Activated naive CD8-positive, alpha-beta T cell treated with anti-CD3 and anti-CD28 coated beads, Interleukin-2, amount 10 ng/mL, durations not matched to agents 7 days and 5 days (primary cell): ENCODE measurements at places on chromosomes 13 and 19. TPM values are rescaled to one million over a fixed set of nuclear protein-coding genes. Genes with fewer than 3 reads are reported as not detected.
A peak's percentile ranks its signal among the peaks of the same experiment; 100 is the strongest.

TNFSF13B gene
- total RNA-seq: 11.8 TPM

RGL3 gene
- not detected for total RNA-seq

ZNF543 gene
- 11.8 TPM for total RNA-seq

PGLYRP1 gene
- not detected for total RNA-seq

- DNase-seq: no peak
- peak overlapping the region; percentile 97 for H3K27ac ChIP-seq
- H3K36me3 ChIP-seq: peaks cover 17% of the 10 kb centered on the region
- H3K4me3 ChIP-seq: peak overlapping the region; percentile 70
These were observed 84.5 kb downstream of the LRRC63 start for GRCh38 chr13:46296115-46296822.

DNA sequence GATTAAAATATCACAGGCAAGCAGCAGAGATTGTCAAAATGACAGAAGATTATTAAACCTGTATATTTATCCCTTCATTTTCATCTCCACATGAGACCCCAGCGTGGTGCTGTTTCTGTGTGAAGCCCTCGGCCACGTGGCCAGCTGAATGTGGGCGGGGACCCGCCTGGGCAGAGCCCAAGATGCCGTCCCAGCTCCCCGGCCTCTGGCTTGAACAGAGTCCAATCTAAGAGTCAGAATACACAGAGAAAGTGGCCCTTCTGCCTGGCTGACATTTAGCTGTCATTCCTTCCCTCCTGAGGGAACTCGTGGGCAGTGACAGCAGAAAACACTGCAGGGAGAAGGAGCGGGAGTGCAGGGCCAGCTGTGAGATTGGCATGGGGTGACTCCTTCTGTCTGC, 34.9 kb upstream of the UQCRFS1 start:
- H3K27me3 ChIP-seq: peaks cover 16% of the 10 kb centered on the region

DNA sequence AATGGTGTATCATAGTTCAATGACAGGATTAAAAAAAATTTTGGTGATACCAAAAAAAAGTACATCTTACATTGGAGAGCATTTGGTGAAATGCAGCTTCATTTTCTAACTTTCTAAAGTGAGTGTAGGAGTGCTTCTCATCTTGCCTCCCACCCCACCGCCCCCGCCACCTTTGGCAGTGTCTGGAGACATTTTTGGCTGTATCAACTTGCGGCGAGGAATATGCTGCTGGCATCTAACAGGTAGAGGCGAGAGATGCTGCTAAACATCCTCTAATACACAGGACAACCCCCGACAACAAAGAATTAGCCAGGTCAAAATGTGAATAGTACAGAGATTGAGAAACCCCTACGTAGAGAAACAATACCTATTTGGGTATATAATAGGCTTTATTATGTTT, 1.7 kb downstream of the DLEU7 start:
- no peak for DNase-seq
- H3K27ac ChIP-seq: no peak overlapping the region
- no peak overlapping the region for H3K4me3 ChIP-seq
- H3K36me3 ChIP-seq: no peaks in the 10 kb centered on the region

GRCh38 chr19:57708641-57709361, at the start of gene ZNF154:
TSS of gene ZNF154 (minus strand) at chr19:57709204. CDS start at chr19:57708971, 233 bp downstream.
- H3K27me3 ChIP-seq: no peaks in the 10 kb centered on the region
- H3K4me1 ChIP-seq: peaks cover 19% of the 10 kb centered on the region
- peaks cover 51% of the 10 kb centered on the region for H3K36me3 ChIP-seq
- H3K4me3 ChIP-seq: peak within 1 kb of the TSS; percentile 89
- peak; percentile 71 for DNase-seq

- DNase-seq: no peak
- no peak overlapping the region for H3K27ac ChIP-seq
- H3K4me1 ChIP-seq: peaks cover 6% of the 10 kb centered on the region
- no peak overlapping the region for H3K4me3 ChIP-seq
These were observed 112.3 kb downstream of the MIPEP start for GRCh38 chr13:23776698-23777574.

DNA sequence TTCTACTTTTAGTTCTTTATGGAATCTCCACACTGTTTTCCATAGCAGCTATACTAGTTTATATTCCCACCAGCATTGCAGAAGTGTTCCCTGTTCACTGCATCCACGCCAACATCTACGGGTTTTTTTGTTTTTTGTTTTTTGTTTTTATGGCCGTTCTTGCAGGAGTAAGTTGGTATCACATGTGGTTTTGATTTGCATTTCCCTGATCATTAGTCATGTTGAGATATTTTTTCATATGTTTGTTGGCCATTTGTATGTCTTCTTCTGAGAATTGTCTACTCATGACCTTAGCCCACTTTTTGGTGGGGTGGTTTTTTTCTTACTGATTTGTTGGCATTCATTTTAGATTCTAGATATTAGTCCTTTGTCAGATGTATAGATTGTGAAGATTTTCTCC, 89.7 kb downstream of the FRY start:
- no peaks in the 10 kb centered on the region for H3K27me3 ChIP-seq
- H3K27ac ChIP-seq: no peak overlapping the region
- DNase-seq: no peak
- H3K36me3 ChIP-seq: no peaks in the 10 kb centered on the region
- H3K4me3 ChIP-seq: no peak overlapping the region
- H3K4me1 ChIP-seq: no peaks in the 10 kb centered on the region

DNA sequence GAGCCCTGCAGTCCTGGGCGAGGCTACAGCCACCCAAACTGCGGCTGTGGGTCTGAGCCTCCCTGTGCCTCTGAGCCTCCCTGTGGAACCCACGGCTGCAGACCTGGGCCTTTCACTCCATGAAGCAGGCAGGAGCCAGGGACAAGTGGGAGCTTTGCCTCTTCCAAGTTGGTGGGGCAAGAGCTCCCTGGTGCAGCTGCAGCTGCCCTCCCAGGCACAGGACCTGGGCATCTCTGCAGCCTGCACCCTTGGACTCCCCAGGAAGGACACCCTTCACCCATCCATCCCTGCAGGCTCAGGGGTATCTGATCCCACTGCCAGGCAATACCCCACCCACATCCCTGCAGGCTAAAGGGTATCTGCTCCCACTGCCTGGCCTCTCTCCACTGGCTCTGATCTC, 2.3 kb downstream of the TEX26 start:
- no peak overlapping the region for H3K27ac ChIP-seq
- no peaks in the 10 kb centered on the region for H3K36me3 ChIP-seq
- H3K4me3 ChIP-seq: no peak overlapping the region
- peaks cover 30% of the 10 kb centered on the region for H3K27me3 ChIP-seq
- H3K4me1 ChIP-seq: no peaks in the 10 kb centered on the region

DNA sequence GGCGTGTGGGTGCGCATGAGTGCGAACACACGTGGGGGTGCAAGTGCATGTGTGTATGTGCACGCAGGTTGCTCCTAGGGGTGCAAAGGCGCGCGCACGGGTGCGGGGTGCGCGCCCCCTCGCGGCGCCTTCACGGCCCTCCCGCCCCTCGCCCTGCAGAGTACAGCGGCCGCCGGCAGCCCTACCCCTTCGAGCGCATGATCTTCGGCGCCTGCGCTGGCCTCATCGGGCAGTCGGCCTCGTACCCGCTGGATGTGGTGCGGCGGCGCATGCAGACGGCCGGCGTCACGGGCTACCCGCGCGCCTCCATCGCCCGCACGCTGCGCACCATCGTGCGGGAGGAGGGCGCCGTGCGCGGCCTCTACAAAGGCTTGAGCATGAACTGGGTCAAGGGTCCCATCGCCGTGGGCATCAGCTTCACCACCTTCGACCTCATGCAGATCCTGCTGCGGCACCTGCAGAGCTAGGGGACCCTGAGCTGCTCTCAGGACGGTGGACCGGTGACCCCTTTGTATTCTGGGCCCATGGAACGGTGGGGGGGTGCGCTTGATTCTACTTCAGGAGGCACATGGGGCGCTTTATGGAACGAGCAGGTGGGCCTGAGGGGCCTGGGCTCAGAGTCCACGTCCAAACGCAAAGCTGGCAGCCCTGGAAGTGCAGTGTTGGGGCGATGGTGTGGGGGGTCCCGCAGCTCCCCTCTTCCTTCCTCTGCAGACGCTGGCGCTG, 27.7 kb downstream of the TMEM161A start:
- DNase-seq: peak; percentile 51
- no peak overlapping the region for H3K27ac ChIP-seq
- H3K4me1 ChIP-seq: peaks cover 5% of the 10 kb centered on the region
